G401 (cell line): ENCODE measurements at places on chromosomes 4 and X.

- DNase-seq, result no peak
Measured at GRCh38 chr4:41538017-41538733, at the start of gene LIMCH1. LIMCH1 (plus strand) TSS chr4:41538157; CDS start chr4:41605996, 67,839 bp downstream.

DNA sequence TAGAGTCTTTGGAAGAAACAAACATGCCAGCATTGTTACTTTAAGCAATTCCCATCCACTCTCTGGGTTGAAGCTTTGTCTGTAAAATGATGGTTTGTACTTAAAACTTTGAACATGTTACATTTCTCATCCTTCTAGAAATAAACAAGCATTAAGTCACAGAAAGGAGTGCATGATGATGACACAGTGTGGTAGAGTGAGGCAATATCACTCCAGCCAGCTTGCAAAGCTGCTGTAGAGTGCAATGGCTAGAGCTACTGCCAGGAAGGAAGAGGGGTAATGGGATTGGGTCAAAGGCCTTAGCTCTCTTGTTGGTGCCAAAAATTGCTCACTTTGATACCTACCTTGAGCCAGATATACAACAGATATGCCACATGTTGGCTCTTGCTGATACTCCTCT lies 12.3 kb upstream of the ENOX2 start:
- no peak for DNase-seq

- no peak for DNase-seq
Measured at GRCh38 chr4:182019148-182019652, 224.0 kb upstream of the TENM3 start.

DNA sequence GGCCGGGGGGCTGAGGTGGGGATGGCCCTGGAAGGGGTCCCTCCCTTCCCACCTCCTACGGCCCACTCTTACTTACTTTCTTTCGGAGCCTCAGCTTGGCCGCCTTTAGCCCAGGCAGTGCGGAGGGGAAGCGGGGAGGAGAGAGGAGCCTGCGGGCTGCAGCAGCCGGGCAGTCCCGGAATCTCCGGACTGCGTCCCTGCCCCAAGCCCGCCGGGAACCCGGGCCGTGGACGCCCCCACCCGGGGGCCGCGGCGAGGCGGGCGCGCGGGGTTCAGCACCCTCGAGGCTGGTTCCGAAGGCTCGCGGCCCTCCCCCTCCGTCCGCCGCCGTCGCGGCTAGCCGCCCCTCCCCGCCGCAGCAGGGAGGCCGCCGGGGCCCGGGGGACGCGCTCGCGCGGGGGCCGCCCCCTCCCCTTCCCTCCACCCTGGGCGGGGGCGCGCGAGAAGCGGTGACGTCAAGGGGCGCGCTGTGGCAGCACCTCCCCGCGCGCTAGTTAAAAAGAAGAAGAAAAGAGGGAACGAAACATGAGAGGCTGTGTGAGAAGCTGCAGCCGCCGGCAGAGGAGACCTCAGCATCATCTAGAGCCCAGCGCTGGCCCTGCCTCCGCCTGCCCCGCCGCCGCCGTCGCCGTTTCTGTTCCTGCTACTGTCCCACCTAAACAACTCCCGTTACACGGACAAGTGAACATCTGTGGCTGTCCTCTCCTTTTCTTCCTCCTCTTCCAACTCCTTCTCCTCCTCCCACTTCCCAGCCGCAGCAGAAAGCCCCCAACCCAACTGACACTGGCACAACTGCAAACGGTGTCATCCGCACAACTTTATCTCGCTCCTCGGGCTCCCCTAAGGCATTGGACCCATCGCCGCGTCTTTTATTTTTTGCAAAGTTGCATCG lies at the start of gene HHIP:
Gene HHIP (plus strand): TSS at position 526 of the 892 bp plus-strand sequence. CDS start 520 bp downstream, outside the sequence.
- DNase-seq, result peak; percentile 10

- DNase-seq, result no peak
Measured at GRCh38 chr4:151226004-151226932, 50.7 kb upstream of the PRSS48 start.

- no peak for DNase-seq
Measured at GRCh38 chr4:80017125-80017854, 55.7 kb downstream of the ANTXR2 start.

DNA sequence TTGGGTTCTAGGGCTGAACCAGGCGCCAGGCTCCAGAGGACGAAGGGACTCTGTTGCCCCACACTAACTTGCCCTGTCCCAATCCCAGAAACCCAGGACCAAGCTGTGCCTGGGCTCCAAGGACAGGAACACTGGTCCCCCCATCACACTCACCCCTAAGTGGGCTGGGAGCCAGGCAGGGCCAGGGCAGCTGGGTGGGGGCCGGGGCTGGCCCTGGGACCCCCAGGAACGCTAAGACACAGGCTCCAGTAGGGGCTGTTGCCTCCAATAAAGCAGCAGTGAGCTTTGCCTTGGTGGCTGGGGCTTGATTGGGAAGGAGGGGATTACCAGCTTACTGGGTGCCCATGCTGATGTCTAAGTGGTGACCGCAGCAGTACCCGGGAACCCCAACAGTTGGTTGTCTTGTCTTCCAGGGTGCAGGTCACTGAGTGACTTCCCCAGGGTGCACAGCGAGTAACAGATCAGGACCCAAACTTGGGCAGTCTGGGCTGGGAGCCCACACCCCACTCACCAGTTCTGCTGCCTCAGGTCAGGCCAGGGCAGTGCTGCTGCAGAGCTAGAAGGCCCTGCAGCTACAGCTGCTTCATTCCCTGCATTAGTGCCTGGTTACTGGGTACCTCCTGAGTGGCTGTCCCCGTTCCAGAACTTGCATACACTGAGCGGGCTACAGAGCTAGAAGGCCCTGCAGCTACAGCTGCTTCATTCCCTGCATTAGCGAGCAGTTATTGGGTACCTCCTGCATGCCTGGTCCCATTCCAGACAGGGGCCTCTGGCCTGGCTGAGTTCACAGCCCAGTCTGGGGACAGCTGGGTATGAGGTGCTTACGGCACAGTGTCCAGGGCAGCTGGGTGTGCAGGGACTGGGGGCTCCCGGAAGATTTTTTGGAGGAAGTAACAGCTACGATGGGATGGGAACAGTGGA lies 9.4 kb upstream of the ADD1 start:
- no peak for DNase-seq

- DNase-seq, result no peak
Measured at GRCh38 chr4:138241281-138242075, 671 bp downstream of the SLC7A11 start.

GRCh38 chr4:76105652-76106051 lies 31.1 kb downstream of the ART3 start:
- DNase-seq, result peak; percentile 51

DNA sequence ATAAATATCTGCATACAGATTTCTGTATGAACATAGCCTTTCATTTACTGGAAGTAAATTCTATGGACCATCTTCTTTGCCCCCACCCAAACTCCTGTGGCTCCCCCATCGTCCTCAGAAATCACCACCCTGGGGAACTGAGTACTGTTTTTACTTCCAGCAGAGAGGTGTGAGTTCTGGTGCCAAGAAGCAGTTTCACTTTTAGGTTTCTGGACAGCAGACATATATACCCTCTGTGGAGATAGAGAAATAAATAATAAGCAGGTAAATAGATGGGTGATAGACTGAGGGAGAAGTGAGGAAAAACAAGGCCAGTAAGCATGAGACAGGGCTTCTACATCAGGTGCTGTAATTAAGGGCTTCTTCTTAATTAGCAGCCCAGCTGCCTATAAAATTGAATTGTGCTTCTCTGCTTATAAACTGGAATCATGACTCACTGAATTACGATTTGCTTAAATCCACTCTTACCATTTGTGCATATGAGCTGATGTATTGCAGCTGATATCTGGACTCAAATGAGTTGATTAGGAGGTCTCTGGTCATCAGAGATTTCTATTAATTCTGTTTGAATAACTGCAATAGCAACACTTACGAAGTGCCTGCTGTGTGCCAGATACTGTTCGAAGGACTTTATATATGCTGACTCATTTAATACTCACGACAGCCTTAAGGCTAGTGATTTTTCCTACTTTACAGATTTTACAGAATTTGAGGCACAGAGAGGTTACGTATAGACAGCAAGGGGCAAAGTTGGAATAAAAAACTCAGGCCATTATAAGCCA lies 60.8 kb upstream of the DHX15 start:
- DNase-seq, result no peak

- DNase-seq, result peak; percentile 70
Measured at GRCh38 chr4:791898-792625, 33.9 kb downstream of the CPLX1 start.

GRCh38 chr4:8403976-8404375 lies 36.5 kb downstream of the ACOX3 start:
- no peak for DNase-seq

DNA sequence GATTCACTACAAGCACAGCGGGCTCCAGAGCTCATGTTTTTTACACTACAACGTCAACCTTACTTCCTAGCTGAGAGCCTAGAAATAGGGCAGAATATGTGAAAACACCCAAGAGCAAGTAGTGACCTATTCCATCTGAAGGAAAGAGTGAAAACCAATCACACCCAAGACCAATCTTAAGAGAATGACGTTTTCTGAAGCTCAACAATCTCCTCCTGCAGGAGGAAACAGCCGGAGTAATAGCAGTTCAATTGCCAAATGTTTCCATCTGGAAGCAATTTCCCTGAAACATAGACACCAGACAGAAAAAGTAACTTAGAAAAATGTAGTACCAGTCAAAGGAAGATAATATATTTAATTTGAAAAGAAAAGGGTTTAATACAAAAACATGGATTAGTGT lies 142.4 kb downstream of the ANXA5 start:
- no peak for DNase-seq

GRCh38 chr4:88928852-88929251 lies 128.1 kb downstream of the FAM13A start:
- no peak for DNase-seq

DNA sequence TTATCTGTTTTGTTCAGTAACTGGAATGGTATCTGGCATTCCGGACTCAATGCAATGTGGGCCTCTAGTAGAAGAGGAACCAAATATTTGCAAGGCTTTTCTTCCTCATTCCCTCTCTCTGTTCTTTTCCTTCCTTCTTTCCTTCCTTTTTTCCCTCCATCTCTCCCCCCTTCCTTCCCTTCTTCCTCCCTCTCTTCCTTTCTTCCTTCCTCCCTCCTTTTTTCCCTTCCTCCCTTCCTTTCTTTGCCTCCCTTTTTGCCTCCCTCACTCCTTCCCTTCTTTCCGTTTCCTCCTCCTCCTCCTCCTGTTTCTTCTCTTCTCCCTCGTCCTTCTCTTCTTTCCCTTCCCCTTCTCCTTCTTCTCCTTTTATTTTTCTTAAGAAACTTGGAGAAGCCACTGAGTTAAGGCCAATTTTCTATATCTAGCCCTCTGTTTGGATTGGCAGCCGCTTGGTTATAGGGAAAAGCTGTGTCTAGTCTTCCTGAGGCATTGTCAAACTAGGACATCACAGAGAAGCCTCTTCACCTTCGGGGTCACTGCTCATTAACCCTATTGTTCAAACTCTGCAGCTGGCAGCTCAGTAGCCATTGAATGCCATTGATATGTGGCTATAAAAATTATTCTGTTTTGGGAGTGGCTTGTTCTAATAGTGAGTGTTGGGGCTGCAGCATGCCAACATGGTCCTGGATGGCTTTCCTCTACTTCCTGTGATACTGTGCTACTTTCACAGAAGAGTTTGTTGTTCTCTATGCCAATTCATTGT lies 95.9 kb downstream of the CFAP299 start:
- DNase-seq, result no peak

GRCh38 chr4:176790398-176790797 lies 2.3 kb downstream of the VEGFC start:
- no peak for DNase-seq

DNA sequence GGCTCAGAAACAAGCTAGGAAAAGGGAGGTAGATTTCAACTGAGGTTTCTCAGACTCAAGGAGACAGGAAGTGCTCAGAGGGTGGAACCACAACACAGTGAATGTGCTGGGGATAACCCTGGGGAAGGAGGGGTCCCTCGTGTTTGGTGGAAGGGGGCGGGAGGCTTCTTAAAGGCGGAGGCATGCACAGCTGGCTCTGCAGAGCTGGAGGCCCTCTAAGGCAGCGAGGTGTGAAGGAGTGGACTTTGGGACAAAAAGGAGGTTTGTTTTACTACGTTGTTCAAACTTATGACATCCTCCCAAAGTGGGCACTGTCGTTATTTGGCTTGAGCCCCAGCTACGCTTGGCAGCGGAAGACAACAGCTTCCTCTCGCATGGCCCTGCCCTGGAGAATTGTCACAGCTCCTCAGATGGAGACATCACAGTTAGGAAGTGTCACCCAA lies 21.7 kb upstream of the MTM1 start:
- DNase-seq, result no peak

DNA sequence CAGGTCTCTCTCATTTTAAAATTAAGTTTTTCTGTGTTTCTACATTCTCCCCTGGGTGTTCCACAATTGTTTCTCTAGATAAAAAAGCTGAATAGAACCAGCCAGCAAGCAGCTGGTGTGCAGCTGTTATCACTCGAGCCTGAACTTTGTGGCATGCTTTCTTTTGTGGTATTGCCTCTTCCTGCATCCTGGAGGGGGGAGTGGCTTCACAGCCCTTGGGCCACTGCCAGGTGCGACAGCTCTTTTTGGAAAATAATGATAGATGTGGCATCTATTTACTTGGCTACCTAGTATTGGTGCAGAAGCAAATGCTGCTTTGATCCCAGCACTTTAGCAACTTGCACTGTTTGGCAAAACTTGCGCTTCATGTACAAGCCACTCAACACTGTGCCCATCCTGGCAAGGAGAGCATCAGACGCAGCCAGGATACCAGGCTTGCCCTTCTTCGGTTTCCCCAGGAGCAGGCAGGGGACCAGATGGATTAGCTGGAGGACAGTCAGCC lies 69.4 kb downstream of the HMGB2 start:
- DNase-seq, result peak; percentile 96

- DNase-seq, result no peak
Measured at GRCh38 chr4:37422102-37422501, 177.6 kb downstream of the NWD2 start.

DNA sequence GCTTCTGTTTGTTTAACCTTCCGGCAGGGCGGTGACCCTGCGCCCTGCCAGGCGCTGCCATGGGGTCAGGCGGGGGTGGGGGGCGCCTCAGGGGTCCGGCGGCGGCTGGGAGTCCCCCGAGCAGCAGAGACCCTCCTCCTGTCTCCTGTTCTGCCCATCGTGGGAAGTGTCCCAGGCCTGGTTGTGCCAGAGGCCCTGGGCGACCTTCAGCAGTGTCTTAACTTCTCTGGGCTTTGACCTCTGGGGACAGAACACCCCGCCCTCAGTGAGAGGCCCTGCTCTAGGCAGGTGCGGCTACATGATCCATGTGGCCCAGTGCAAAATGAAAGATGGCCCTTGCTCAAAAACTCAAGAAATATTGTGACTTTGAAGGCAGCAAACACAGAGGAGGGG lies 22.8 kb upstream of the HMX1 start:
- DNase-seq, result no peak

DNA sequence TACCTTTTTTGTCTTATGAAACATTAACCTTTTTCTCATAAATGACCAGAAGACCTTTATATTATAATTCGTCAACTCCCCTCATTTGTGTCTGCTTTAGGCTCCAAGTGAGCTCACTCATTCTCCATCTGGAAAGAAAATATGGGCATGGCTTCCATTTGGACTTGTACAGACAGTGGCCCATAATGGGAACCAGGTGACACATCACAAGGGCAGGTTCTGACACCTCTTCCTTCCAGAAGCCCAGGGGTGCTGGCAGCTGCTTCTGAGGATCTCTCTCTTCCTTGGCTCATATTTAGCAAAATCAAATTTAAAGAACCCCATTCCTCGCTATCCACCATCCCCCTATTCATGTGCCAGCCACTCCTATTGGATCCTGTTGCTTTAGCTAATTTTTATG lies 69.6 kb downstream of the CD38 start:
- no peak for DNase-seq

GRCh38 chr4:53916431-53916889 lies 147.9 kb downstream of the CHIC2 start:
- no peak for DNase-seq
